ENCODE measurements at places on chromosomes 2 and 18.

- DNase-seq = no peak
These were observed 345.9 kb upstream of the HS6ST1 start for GRCh38 chr2:128664499-128664971.

GRCh38 chr2:133859578-133859977, 291.3 kb upstream of the NCKAP5 start:
- DNase-seq = no peak

DNA sequence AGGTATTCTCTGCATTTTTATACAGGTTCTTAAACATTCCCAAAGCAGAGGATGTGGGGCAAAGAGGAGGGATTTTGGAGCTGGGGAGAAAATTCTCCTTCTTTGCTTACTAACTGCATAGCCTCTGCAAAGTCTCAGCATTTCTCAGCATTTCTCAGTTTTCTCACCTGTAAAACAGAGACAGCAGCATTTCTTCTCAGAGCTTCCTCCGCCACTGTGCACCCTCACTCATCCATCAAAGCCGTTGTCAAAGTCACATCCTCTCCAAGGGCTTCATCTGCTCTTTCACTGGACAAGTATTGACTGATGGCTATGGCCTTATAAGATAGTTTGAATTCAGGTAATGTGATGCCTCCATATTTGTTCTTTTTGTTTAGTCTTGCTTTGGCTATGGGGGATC, 17.4 kb downstream of the MYO7B start:
- no peak for DNase-seq

GRCh38 chr2:99624677-99625076, 134.9 kb upstream of the REV1 start:
- no peak for DNase-seq

- DNase-seq = no peak
These were observed 1.0 kb downstream of the CD8A start for GRCh38 chr2:86789687-86790133.

GRCh38 chr18:29644276-29644675, 1398.3 kb downstream of the DSC3 start:
- no peak for DNase-seq

- no peak for DNase-seq
These were observed 124.4 kb upstream of the SETBP1 start for GRCh38 chr18:44556296-44556695.

- no peak for DNase-seq
These were observed 23.7 kb downstream of the ASXL2 start for GRCh38 chr2:25854613-25855012.

DNA sequence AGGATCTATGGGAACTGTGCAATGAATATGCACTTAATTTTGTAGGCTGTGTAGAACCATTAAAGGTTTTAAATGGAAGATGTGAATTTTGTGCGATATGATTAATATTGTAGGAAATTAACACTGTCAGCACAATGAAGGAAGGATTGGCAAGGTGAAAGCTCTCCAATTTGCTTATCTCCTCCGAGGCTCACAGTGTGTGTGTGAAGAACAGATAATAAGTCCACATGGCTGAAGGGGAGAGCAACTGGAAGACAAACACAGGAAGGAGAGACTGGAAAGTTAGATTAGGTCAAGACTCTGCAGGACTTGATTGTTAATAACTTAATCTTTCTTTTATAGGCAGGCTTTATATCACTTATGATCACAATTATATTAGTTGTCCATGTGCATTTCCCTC, 269.7 kb upstream of the VRK2 start:
- no peak for DNase-seq

All from germinal center (tissue), 1 donor.